NCI-H1417 treated with DMSO at 0.1 percent for 48 hours (cell line): ENCODE measurements at places on chromosomes 3 and 15.

GRCh38 chr15:26757141-26757540, 15.7 kb downstream of the GABRB3 start:
- DNase-seq: no peak

GRCh38 chr3:11381141-11381540, 108.9 kb downstream of the ATG7 start:
- DNase-seq: no peak

GRCh38 chr3:112966633-112967032, 8.3 kb downstream of the CD200R1 start:
- no peak for DNase-seq

DNA sequence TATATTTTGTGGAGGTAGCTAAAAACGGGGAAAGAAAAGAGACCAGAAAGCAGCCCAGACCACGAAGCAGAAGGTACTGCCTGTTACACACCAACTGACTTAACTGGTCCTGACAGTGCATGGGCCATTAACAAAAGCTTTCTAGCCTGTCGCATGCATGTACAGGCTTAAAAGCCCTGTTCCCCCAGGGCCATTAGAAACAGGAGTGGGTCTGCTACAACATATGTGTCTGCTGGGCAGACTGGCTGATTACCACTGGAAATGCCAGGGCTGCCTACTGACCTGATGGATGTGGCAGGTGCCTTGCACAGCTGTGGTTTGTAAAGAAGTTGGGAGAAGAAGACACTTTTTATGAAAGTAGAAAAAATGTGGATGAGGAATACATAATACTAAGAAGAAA, 137.4 kb downstream of the GAP43 start:
- no peak for DNase-seq

DNA sequence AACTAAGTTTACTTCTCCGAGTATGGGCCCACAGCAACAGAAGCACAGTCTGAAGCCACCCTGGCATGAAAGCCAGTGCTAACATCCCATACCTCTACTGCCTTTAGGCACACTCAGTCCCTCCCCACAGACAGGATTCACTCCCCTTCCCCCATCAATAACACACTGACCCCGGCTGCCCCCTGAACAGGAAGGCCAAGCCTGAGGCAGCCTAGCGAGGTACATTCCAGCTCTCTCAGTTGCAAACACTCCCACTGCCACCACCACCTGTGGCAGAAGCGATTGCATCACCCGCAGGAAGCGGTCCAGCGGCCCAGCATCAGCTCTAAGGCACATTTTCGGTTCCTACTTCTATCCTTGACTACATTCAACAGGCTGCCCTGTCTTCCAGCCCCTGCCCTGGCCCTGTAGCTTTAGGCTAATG, 7.0 kb upstream of the BMF start:
- no peak for DNase-seq

DNA sequence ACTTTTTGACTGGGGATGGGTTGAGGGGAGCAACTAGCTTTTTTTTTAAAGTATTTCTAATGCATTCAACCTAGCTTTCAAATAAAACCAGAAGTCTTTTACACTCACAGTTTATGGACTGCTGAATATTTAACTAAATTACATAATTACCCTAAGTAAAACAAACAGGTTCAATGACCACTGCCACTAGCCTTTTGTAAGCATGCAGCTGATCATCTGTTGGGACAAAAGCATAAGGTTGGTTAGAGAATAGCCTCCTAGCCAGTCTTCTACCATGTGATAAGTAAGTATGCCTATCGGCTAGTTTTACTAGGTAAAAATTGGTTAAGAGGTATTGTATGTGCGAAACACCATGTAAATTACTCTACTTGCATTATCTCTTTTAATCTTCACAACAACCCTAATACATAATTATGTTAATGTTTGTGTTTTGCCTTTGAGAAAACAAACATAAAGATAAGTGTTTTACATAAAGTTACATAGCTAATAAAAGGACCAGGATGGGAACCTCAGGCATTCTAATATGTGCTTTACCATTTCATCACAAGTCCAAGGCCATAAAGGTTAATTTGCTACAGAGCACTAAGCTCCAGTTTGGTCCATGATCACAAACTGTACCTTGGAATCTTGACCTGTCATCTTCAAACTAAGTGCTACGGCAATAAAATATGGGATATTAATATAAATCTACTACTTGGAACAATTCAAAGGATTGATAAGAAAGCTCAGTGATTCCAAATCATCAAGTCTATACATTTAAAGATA, 13.2 kb downstream of the PFN2 start:
- no peak for DNase-seq

- no peak for DNase-seq
Measured at GRCh38 chr15:49410641-49411040, 12.4 kb upstream of the FGF7 start.

- no peak for DNase-seq
Measured at GRCh38 chr3:44761101-44761423, 357 bp downstream of the KIAA1143 start.

DNA sequence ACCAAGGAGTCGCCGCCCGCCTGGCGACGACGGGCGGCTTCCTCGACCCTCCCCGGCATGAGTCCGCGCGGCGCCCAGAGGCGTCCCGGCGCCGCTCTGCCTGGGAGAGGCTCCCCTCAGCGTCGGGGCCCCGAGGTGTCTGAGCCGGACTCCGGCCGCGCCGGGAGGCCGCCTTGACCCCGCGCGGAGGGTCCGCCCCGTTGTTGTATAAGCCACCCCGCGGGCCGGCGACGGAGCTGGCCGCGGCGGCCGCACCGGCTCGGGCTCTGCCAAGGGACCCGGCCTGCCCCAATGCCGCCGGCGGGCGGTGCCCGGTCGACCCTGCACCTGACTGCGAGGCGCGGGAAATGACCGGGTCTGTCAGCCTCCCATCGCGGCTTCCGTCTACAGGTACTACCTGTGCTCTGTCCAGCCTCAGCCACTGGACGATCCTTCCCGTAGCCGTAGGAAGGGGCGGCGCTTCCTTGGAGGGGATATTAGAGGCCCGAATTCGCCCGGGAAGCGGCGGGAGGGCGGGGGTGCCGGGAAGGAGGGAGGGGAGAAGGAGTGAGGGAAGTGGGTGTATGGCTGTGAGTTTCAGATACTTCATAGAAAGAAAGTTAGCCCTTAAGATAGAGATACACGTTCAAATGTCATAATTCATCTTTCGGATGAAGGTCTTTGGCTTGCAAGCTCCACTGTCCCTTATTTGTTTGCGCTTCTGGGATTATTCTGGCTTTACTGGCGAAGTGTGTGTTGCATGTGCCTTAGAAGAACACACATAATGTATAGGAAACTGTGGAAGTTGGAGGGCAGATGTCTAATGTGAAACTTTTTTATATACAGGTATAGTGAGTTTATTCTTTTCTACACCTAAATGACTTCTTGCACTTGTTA, 620 bp downstream of the ABHD5 start:
- no peak for DNase-seq

DNA sequence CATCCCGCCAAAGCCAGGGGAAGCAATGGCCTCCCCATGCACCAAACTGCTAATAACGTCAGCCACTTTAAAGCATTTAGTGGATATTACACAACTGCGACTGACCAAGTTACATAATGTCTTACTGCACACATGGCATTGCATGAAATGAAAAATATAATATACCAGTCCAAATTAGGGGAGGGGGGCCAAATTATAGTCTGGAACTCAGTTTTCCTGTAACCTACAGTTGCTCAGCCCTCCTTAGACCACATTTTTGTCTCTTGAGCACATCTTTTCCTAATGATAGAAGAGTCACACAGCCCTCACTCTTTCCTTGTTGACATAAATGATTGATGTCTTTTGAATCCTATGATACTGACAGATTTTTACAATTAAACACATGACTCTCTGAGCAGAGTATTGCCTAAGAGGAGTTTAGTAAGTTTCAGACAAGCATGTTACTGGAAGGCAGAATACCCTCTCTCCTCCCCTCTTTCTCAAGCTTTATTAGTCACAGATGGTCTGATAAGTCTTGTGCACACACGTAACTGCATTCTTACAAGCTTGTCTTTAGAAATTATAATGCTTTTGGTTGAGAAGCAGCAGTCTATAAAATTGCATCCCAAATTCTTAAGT, 1.1 kb upstream of the PLD1 start:
- no peak for DNase-seq

GRCh38 chr3:56469141-56469540, 874 bp upstream of the ERC2 start:
- no peak for DNase-seq
